Fibroblast of lung (primary cell): ENCODE measurements at places on chromosomes 2 and 18. TPM values are rescaled to one million over a fixed set of nuclear protein-coding genes. Genes with fewer than 3 reads are reported as not detected.
A peak's percentile ranks its signal among the peaks of the same experiment; 100 is the strongest.

DNA sequence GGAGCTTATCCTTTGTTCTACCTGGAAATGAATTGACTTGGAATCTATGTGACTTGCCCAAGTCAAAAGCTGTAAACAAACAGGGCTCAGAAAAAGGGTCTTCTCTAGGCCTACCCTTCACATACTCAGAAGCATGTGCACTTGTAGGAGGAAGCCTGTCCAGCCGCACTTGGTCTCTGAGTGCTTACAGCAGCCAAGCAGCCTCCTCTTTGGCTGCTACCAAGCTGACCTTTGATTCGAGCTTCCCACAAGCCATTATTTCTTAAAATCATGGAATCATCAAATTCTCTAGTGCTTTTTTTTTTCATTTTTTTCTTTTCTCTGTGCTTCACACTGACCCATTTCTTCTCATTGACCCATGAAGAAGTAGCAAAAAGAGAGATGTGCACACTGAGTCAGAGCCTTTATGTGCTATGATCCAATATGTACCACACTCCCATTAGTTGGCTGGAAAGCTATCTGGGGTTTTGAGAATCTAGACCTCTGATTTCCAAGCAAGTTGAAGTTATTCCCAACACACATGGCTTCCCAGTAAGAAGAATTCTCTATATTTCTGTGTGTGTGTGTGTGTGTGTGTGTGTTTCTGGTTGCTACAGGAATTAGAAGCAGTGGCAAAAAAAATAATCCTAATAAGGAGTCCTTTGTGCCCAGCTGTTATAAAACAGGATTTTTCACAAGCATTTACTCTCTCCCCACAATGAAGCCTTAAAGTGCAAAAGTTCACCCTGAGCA is 550.3 kb upstream of the TNP1 start:
- peak; percentile 50 for DNase-seq
- H3K4me3 ChIP-seq = no peak overlapping the region
- H3K4me1 ChIP-seq = peaks cover 3% of the 10 kb centered on the region
- no peaks in the 10 kb centered on the region for H3K27me3 ChIP-seq

- no peak overlapping the region for H3K27ac ChIP-seq
- H3K4me3 ChIP-seq = no peak overlapping the region
- DNase-seq = peak; percentile 32
- H3K4me1 ChIP-seq = no peaks in the 10 kb centered on the region
- no peaks in the 10 kb centered on the region for H3K27me3 ChIP-seq
These were observed 31.1 kb upstream of the SATB2 start for GRCh38 chr2:199488772-199489400.

- no peak overlapping the region for H3K27ac ChIP-seq
- DNase-seq = no peak
- no peaks in the 10 kb centered on the region for H3K27me3 ChIP-seq
- no peak overlapping the region for H3K4me3 ChIP-seq
These were observed 83.3 kb downstream of the PDE11A start for GRCh38 chr2:177989029-177989885.

GRCh38 chr2:20650393-20650876 is 463 bp downstream of the HS1BP3 start:
- peaks cover 3% of the 10 kb centered on the region for H3K27me3 ChIP-seq
- H3K36me3 ChIP-seq = peaks cover 3% of the 10 kb centered on the region
- H3K4me1 ChIP-seq = peaks cover 9% of the 10 kb centered on the region

Gene SLC8A1
- total RNA-seq = 74.0 and 109 TPM in 2 replicates

GRCh38 chr2:32632089-32632488 is 4.2 kb downstream of the TTC27 start:
- peaks cover 1% of the 10 kb centered on the region for H3K36me3 ChIP-seq
- H3K4me3 ChIP-seq = no peak overlapping the region
- DNase-seq = peak; percentile 60
- no peaks in the 10 kb centered on the region for H3K27me3 ChIP-seq
- no peak overlapping the region for H3K27ac ChIP-seq
